Smooth muscle cell of the brain vasculature (primary cell): ENCODE measurements at places on chromosomes 11 and 22.
A peak's percentile ranks its signal among the peaks of the same experiment; 100 is the strongest.

GRCh38 chr11:5891216-5891800, 1.7 kb upstream of the OR52E5 start:
- DNase-seq: no peak

- no peak for DNase-seq
Measured at GRCh38 chr11:8327761-8328192, 64.1 kb upstream of the LMO1 start.

- no peak for DNase-seq
Measured at GRCh38 chr11:71977743-71978418, 20.8 kb upstream of the IL18BP start.

DNA sequence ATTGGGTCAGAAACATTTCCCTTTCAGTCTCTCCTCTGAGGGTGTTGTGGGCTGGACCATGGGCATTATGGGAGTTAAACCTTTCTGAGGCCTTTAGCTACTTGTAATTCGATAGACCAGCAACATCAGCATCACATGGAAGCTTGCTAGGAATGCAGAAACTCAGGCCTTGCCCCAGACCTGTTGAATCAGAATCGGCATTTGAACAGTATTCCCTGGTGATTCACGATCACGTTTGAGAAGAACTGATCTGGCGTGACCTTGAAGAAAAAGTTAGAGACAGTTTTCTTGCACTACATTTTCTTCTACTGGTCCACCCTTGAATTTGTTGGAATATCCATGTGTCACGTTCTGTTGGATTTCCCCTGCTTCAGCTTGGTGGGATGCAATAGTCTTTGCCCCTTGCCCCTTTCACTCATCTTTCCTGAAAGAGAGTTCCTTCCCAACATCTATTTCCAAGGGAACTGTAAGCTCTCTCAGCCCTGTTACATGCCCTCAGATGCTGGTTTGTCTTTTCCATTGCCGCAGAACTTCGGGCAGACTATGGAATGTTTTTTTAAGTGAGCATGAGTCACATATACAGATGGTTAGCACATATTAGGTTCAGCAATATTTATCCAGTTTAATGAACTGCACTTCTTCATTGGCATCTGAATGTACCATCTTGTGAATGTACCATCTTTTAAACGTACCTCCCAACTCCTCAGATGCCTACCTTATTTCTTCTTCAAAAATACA, 23.9 kb downstream of the EHF start:
- peak; percentile 36 for DNase-seq

DNA sequence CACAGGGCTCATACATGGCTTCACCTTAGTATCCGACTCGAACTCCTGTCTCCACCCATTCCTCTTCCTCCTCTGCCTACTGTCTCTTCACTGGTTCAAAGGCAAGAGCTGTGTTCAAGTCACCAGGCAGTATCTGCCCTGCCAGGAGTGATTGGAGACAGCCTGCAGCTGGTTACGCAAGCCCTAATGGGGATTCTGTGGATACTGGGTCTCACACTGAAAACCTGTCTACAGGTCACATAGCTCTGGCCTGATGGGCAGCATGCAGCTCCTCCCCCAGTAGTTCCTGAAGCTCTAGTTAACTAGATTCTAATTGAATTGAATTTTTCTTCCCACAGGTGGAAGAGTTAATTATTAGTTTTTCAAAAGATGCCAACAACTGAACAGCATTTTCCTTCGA, 332.2 kb downstream of the TMEM135 start:
- DNase-seq: no peak

- no peak for DNase-seq
Measured at GRCh38 chr11:9219572-9219971, 45.6 kb downstream of the DENND5A start.

GRCh38 chr22:40567106-40567505, 69.4 kb downstream of the MRTFA start:
- no peak for DNase-seq

GRCh38 chr11:36326524-36327419, 30.7 kb downstream of the PRR5L start:
- no peak for DNase-seq
